ENCODE measurements at places on chromosomes 2 and 18.

- no peak for DNase-seq
These were observed 7.7 kb downstream of the DNMT3A start for GRCh38 chr2:25333981-25334380.

- DNase-seq = no peak
These were observed 213.2 kb downstream of the GBX2 start for GRCh38 chr2:235954888-235955480.

- no peak for DNase-seq
These were observed 56.3 kb downstream of the ASB1 start for GRCh38 chr2:238483021-238483420.

GRCh38 chr2:178211460-178211859 lies 17.1 kb downstream of the OSBPL6 start:
- DNase-seq = no peak

DNA sequence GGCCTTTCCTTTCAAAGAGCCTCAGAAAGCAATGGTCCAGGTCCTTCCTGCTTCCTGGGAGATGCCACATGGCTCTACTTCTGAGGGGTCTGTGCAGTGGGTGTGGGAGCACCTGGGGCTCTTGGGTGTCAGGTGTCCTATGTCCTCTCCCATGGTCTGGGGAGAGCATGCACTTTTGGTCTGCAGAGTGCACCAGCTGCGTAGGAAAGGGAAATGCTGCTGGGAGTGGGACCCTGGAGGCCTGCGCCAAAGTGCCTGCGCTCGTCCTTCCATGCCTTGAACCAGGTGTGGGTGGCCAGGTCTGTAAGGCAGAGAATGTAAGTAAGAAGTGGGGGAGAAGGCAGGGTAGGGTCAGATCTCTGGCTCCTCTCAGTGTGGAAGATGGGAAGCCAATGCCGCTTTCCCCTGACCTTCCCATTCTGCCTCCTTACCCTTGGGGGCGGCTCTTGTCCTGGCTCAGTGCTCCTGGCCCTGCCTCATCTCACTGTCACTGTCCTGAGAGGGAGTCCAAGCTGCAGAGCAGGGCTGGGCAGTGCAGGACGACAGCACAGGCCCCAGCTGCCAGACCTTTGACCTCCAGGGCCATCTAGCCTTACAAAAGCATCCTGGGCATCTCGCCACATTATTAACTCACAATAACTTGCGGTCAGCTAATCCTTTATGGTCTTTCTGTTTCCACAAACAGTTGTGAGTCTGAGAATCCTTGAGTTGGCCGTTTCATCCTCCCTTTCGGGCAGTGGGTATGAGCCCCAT lies 6.6 kb upstream of the PROM2 start:
- DNase-seq = no peak

DNA sequence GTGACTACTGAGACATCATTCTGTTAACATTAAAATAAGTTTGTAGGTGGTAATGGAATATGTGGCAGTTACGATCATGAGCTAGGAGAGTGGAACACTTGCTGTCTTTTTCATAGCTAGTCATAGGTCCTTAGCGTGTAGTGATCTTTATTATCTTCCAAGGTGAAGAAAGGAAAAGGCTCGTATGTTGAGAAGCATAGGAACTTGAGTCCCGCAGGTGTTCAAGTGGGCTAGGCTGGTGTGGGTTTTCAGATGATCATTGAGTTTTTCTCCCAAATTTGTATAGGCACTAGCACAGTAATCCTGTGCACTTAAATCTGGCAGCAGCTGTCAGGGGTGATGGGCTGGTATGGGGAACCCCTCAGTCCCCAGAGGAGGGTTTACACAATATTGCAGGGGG lies 10.9 kb downstream of the SLC20A1 start:
- no peak for DNase-seq

DNA sequence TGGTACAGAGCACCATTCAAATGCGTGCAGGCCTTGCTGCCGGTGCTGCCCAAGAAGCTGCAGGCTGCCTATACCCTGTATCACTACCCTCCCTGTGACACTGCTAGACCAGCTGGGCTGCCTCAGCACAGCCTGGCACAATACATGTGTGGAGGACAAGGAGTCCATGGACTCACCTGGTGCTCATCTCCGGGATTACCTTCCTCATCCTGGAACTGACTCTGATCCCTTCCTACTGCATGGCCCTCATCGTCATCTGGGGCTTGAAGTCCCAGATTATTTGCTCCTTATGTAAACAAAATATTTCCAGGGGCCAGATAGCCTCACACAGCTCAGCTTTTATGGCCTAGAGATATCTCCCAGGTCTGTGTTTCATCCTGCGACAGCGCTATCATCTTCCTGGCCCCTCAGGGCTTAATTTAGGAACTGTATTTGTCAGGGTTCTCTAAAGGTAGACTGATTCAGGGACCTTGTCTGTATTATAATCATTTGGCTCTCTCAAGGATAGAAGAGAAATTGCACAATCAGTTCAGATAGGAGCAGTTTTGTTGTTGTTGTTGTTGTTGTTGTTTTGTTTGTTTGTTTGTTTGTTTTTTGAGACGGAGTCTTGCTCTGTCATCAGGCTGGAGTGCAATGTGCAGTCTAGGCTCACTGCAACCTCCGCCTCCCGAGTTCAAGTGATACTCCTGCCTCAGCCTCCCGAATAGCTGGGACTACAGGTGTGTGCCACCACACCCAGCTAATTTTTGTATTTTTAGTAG lies 42.9 kb downstream of the WDR75 start:
- no peak for DNase-seq

GRCh38 chr2:102027036-102027980 lies 35.5 kb downstream of the IL1R2 start:
- DNase-seq = no peak

DNA sequence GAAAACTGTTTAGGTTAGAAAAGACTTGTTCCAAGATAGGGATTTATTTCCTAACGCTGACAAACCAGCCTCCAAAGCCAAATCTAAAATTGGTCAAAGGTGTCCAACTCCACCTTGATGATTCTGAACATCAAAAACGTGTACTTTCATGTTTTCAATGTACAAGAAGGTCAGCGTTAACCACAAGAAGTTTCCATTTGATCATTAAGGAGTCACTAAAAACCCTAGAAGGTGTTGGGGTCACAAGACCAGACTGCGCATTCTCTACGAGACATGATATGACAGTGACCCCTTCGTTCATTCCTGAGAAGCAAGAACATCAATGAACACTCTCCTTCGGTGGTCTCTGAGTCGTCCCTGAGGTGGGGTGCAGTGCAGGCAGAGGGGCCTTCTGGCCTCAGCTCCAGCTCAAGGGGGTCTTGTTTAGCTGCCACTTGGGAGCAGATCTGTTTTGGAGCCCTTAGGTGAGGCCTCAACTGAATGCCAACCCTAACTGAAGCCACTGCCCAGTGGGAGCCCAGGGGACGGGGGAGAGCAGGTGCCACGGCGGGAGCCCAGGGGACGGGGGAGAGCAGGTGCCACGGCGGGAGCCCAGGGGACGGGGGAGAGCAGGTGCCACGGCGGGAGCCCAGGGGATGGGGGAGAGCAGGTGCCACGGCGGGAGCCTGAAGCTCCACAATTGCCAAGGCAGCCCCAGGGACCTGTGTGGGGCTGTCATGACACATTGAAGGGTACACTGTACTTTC lies 55.2 kb downstream of the PARD6G start:
- DNase-seq = no peak

DNA sequence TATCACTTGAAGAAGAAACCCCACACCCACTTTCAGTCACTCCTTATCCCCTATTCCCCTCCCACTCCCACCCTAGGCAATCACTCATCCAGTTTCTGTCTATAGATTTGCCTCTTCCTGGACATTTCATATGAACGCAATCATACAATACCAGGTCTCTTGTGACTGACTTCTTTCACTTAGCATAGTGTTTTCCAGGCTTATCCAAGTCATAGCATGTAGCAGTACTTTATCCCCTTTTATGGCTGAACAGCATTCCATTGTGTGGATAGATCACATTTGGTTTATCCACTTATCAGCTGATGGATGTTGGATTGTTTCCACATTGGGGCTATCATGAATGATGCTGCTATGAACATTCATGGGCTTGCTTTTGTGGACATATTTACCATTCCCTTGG lies 6.6 kb downstream of the CFAP221 start:
- DNase-seq = no peak

DNA sequence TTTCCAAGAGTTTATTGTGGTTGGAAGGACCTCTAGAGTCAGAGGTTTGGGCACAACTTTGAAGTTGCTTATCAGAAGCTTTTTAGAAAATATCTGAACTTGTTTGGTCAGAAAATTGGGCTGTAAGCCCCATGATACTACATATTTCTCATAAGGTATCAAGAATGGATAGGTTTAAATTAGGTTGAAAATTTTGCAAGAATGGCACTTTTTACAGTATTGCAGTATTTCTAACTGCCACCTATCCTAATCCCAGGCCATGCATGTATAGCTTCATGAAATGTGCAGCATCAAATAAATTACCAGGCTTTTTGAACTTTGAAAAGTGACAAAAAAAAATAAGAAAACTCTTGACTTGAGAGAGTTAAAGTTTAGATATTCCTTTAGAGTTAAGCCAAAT lies 367.2 kb downstream of the FIGN start:
- DNase-seq = no peak

DNA sequence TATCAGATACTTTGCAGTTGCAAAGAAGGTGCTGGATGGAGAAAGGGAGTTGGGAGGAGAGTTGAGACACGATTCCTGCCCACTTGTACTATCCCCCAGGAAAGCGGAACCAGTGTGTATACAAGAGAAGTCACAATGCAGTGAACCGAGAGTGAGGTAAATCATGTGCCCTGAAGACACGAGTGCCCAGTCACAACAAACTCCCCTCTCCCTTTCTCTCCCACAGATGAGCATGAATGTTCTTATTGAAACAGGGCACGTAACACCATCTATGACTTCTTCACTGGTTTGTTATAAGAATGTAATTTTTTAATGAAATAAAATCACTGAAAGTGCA lies 155.7 kb downstream of the IRS1 start:
- DNase-seq = no peak

DNA sequence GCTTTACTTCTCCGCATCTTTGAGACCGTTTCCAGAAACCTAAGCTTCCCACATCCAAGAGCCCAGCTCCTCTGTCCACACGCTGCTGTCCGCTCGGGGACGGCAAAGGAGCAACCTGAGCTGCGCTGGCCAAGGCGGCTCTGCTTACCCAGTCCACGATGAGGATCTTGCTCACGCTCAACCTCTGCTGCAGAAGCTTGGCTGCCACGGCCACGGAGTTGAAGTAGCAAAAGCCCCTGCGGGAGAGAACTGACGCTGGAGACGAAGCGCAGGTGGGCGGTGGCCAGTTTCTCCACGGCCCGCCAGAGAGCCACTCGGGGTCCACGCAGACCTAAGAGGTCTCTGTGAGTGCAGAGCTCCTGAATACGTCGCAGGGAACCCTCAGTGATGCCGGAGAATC lies 236.1 kb downstream of the TWIST2 start:
- DNase-seq = no peak

DNA sequence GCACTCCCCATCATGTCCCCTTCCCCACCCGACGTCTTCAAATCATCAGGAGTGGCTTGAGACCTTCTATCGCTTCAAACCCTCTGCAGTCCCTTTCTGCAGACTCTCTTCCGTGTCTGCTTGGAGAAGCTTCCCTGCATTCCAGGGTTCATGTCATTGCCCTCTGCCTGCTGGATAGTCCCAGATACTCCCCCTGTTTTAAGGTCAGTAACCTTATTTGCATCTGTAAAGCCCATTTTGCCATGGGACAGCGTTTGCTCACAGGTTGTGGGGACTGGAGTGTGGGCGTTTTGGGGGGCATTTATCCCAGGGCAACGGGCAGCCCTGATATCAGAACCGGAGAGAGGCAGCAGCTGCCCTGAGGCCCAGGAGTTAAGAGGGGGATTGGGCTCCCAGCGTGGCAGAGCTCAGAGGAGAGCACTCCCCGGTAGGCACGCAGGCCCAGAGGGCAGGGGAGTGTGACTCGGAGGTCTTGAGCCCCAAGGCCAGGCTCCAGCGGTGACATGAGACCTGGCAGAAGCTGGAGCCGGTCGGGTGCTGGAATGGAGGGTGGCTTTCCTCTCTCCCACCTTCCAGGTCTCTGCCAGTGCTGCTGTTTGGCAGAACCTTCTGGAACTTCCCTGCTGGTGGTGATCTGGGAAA lies 73.8 kb downstream of the RTP5 start:
- DNase-seq = no peak

DNA sequence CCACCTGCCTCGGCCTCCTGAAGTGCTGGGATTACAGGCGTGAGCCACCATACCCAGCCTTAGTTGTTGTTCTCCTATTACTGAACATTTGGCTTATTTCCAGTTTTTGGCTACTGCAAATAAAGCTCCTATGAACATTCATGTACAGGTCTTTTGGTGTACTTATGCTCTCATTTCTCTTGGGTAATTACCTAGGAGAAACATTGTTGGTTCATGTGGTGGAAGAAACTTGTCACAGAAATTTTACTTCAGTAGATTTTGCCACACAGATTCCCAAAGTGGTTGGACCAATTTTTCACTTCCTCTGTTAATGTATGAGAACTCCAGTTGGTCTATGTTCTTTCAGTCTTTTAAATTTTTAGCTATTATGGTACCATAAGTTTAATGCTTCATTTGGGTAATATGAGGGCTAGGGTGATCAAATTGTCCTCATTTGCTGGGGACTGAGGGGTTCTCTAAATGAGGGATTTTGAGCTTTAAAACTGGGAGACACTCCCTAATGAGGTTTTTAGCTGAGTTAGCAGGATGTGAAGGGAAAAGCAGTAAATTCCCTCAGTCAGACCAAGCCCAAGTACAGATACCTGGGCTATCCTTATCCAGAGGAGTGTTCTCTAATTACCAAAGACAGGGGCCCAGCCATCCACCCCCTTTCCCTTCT lies 33.9 kb downstream of the MTA3 start:
- no peak for DNase-seq

DNA sequence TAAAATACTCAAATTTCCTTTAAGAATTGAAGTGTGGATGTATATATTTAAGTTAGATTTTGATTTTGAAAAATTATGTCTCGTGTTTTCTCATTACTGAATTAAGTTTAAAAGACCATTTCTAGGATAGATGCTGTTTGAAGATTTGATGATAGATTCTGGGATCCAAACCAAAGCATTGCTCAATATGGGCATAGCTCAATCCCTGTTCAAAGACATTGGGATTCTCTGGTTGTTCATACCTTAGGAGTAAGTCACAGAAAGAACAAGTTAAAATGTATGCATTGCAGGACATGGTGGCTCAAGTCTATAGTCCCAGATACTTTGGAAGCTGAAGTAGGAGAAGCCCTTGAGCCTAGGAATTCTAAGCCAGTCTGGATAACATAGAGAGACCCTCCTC lies 622.3 kb downstream of the ADCYAP1 start:
- DNase-seq = no peak
